ENCODE measurements at places on chromosomes 11 and 22.

- no peak for DNase-seq
These were observed 117.4 kb downstream of the DBX1 start for GRCh38 chr11:20042811-20043341.

DNA sequence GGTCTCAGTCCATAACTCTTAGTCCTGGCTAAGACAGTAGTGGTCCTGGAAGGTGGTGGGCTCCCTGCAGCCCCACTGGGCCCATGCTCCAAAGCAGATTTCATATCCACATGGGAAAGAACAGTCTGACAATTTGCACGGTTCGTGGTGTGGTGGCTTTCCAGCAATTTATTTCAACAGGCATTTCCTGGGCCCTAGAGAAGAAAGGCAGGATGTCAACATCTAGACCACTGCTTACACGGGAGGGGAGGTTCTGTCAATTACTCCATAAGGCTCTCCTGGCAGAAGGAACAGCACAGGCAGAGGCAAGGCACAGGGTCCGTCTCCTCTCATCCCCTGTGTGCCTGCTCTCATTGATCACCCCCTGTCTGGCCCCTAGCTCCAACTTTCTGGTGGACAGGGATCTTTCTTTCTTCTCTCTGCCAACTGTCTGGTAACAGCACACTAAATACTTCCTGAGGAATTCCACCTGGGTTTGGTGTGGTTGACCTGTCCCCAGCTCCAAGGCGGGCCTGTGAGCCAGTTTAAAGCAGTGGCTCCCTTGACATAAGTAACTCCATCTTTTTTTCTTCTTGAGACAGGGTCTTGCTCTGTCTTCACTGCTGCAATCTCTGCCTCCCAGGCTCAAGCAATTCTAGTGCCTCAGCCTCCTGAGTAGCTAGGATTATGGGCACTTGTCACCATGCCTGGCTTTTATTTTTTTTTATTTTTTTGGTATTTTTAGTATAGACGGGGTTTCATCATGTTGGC is 5.1 kb upstream of the A4GALT start:
- DNase-seq = no peak

- no peak for DNase-seq
These were observed 103.4 kb upstream of the OLFML1 start for GRCh38 chr11:7381937-7382336.

DNA sequence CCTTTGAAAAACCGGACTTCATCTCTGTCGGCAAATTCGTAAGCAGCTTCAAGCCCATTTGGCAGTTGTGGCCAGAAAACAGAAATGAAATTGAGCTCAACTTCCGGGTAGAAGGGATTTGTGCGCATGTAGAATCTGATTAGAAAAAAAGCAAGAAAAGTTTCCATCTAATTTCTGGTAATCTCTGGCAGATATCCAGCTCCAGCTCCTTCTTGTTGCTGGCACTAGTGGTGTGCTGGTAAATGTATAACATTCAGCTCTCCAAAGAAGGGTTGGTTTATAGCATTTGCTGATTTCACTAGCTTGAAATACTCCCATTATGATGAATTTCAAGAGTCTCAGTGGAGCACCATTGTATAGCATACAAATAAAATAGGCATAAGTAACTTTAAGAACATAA is 5.4 kb downstream of the MMP1 start:
- DNase-seq = no peak

- no peak for DNase-seq
These were observed 59.6 kb downstream of the ZNRF3 start for GRCh38 chr22:28942801-28943500.

DNA sequence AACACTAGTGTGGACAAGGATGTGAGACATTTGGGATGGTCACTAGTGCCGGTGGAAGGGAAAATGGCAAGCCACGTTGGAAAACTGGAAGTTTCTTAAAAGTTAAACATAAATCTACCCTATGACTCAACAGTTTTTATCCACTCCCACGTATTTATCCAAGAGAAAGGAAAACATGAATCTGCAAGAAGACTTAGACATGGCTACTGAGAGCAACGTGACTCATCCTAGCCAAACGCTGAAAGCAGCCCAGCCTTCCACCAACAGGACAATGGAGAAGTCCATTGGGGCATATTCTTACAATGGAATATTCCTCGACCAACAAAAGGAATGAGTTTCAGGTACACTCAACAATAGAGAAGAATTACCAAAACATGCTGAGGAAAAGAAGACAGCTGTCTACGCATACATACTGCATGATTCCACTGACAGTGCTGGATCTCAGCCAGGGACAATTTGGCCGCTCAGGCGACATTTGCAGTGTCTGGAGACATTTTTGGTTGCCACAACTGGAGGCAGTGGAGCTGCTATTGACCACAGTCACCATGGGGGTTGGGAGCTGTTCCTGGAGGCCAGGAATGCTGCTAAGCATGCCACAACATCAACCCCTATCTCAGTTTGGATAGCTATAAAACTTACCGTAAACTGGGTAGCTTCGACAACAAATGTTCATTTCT is 21.2 kb downstream of the SYT13 start:
- DNase-seq = no peak

DNA sequence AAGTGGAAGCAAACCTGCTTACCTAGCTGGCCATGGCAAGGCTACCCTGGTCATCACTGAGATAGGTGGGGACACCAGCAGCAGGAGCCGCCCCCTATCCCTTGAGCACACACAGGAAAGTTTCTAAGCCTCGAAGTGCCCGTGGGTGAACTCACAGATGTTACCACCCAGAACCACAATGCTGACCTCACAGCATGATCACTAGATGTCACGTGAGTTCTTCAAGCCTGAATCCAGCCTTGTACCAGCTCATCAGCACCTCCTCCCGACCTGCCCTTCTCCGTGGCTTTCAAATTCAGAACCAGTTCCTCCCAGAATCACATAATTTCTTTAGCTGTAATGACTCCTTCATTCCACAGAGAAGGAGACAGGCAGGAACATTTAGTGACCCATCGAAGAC is 24.7 kb upstream of the TIMP3 start:
- DNase-seq = no peak
